WTC11 (cell line): ENCODE measurements at places on chromosomes 11 and 22.

GRCh38 chr11:45918331-45918941 lies 759 bp upstream of the PEX16 start:
- peak; percentile 80 for DNase-seq

GRCh38 chr11:126337474-126338241 lies 17.8 kb upstream of the ST3GAL4 start:
- DNase-seq = no peak

- DNase-seq = no peak
Observed at GRCh38 chr22:42797011-42797410, 60.1 kb downstream of the ARFGAP3 start.

DNA sequence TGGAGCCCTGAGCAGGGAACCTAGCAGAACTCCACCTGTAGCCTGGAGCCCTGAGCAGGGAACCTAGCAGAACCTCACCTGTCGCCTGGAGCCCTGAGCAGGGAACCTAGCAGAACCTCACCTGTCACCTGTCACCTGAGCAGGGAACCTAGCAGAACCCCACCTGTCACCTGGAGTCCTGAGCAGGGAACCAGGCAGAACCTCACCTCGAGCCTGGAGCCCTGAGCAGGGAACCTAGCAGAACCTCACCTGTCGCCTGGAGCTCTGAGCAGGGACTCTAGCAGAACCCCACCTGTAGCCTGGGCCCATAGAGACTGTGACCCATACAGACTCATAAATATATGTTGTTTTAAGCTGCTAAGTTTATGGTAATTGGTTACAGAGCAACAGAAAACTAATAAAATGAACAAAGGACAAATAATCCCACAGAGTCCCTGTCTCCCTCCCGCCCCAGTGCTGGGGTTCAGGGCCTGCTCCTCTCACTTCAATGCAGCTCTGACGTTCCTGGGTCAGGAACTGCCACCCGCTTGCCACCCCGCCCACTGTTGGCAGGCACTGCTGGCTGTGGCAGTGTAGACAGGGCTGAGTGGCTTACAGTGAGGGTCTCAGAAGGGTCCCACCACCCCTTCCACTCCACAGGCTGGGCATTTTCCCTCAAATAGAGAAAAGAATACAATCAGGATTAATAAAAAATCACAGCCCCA lies 259.1 kb downstream of the TBC1D22A start:
- no peak for DNase-seq

- DNase-seq = no peak
Observed at GRCh38 chr11:11020747-11021149, 162.9 kb upstream of the ZBED5 start.

GRCh38 chr11:113578033-113578380 lies 102.8 kb upstream of the DRD2 start:
- no peak for DNase-seq

- DNase-seq = no peak
Observed at GRCh38 chr22:31451709-31452571, 37.7 kb downstream of the EIF4ENIF1 start.

DNA sequence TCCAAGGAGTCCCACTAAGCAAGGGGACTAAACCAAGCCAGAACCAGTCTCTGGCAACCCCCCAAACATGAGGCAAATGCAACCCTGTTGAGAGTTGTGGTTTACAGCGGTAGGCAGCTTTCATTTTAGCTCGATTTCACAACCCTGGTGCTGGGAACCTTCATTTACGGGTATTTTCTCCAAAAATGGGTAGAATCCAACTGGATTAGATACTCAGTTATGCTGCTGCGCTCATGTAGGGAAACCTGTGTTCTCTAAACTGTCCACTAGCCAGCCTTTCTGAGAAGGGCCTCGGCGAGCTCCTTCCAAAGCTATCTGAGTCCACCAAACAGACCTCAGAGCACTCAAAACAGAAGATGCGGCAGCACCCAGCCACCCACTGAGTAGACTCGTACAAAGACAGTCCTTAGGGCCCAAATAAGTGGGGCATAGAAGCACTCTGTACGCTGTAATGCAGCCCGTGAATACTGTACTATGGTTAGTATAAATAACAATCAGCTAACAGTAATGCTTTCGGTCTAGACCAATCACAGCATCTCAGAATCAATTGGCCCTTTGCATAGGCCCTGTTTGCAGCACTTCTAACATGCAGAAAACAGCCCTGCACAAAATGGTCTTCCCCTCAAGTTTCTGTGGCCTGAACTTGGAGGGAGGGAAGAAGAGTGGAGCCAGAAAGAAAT lies 104.7 kb downstream of the ETS1 start:
- DNase-seq = no peak

GRCh38 chr11:839875-840617 lies 2.3 kb downstream of the POLR2L start:
- no peak for DNase-seq

DNA sequence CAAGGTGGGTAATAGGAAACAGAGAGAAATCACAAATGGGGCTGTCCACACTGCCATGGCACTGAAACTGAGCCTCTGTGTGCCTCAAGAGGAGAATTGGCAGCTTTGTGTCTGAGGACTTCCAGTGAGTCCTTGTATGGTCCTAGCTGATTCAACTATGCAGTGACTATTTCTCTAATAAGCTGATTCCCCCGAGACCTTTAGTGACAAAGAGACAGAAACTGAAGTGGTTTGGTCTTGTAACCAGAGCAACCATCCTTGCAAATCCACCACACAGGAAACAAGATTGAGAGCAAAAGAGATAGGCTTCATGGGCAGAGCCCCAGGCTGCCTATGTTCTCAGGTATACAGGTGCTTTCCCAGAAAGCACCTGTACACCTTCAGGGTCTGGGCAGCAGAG lies 1038.5 kb downstream of the NTM start:
- DNase-seq = no peak

DNA sequence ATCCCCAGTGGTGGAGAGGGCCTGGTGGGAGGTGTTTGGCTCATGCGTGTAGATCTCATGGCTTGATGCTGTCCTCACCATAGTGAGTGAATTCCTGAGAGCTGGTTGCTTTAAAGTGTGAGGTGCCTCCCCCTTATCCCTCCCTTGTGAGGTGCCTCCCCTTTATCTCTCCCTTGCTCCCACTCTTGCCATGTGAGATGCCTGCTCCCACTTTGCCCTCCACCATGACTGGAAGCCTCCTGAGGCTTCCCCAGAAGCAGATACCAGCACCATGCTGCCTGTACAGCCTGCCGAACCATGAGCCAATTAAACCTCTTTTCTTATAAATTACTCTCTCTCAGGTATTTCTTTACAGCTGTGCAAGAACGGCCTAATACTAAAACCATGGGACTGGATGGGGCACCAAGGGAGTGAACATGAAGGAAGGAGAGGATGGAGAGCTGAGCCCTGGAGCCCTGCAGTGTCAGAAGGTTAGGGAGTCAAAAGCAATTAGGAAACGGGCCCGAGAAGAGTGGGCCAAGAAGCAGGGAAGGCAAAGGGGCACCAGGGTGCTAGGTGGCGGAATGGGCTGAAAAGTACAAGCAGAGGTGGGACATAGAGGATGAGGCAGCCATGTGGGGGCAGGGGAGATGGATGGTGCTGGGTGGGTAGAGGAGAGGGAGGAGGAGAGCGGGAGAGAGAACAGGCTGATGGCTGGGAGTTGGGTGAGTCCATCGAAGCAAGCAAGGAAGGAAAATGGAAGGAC lies 9.4 kb downstream of the IFITM10 start:
- DNase-seq = no peak

GRCh38 chr11:131463649-131464425 lies 93.4 kb downstream of the NTM start:
- no peak for DNase-seq

DNA sequence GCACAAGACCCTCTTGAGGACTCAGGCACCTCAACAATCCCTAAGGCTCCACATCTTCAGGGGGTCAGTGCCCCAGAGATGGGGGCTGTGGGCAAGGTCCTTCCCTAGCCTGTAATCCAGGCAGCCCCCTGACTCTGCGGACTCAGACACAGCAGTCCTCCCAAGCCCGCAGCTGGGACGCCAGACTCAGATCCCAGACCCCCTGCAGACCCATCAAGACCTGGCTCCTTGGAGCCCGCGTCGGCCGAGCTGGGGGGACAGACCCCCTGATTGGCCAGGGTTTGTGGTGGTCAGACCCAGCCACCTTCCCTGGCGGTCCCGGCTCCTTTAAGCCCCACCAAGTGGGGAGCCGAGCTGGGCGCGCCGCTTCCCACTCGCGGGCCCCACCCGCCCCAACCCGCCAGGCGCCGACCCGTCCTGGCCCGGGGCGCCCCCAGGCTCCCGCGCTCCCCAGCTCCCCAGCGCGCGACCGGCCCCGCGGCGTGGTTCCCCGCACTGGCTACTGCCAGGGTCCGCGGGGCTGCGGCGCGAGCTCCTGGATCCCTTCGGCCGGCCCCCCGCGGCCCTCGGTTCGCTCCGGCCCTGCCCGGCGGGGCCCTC lies 458 bp downstream of the OSBPL5 start:
- peak; percentile 45 for DNase-seq

DNA sequence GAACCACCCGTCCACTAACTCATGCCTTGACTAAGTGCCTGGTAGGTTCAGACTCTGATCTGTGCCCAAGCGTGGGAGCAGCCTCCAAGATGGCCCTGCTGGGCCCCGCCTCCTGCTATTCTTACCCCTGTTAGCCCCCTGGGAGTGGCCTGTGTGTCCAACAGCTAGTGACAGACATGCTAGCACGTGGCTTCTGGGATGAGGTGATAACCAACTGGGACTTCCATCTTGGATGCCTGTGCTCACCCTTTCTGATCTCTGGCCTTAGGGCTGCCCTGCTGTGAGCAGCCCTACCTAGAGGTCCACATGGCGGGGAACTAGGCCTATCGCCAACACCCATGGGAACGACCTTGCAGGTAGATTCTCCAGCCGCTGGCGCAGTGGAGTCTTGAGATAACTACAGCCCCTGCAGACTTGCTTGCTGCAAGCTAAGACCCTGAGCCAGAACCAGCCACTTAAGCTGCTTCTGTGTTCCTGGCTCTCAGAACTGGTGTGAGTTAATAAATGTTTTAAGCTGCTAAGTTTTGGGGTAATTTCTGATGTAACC lies 2.7 kb downstream of the MRPL21 start:
- no peak for DNase-seq

- no peak for DNase-seq
Observed at GRCh38 chr11:88370782-88371181, 33.2 kb upstream of the CTSC start.

DNA sequence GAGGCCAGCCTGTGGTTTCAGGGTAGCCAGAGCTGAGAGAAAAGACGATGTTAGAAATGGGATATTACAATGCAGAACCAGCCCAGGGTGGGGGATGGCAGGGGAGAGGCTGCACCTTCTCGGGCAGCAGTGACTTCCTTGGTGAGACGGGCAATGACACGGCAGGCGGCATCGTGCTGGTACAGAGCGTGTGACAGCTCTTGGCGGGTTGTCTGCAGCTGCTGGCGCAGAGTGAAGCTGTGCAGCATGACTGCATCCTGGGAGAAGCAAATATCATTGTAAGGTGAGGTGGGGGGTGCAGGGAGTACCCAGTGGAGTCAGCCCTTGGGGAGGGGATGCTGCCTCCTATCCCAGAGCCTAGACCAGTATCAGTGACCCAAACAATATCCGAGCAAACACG lies 3.8 kb downstream of the PRPF19 start:
- no peak for DNase-seq

- no peak for DNase-seq
Observed at GRCh38 chr11:84214557-84214956, 928.4 kb upstream of the CCDC90B start.

DNA sequence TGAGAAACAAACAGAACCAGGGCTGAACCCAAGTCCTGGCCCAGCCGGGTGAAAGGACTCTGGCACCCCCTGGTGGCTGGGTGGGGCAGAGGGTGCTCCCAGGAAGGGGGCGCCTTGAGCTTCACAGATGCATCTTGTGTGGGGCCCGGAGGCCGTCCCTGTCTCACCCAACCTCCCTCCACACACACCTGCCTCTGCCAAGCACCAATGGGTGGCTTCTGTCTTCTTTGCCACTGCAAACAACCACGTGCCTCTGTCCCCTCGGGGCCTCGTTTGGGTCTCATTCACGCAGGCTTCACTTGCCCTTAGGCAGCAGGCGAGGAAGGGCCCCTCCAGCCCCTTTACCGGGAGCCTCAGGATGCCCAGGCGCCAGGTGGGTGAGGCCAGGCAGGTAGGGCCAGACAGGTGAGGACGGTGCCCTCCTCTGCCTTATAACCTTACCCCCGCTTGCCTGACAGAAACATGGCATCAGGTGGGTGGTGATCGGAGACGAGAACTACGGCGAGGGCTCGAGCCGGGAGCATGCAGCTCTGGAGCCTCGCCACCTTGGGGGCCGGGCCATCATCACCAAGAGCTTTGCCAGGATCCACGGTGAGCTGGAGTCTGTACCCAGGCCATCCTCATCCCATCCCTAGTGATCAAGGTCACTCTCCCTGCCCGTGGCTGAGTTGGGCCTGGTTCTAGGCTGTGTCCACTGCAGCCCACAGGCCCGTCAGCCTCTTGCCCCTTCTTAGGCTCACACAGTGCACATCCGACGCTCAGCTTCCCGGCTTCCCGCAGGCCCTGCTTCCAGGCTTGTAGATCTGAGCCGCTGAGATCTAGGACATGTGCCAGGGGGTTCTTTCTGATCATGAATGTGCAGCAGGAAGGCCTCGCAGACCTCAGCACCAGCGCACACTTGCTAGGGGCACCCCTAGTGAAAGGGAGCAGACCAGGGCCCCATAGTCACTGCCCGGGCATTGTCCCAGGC lies 17.2 kb downstream of the POLR3H start:
- peak; percentile 76 for DNase-seq

DNA sequence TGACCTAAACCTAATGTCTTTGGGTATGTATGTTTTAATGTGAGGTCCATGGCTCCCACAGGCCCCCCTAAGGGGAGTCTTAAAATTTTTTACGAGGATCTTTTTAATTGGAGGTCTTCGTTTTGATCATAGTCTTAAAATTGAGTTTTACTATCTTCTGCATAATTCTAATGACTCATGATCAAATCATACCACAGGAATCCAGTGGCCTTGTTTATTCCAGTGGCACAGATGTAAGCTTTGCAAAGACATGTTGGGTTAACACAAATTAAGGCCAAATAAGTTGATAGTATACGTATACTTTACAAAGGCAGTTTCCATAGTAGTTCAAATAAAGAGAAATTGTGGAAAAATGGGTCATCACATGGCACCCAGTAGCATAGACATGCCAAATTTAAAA lies 33.9 kb upstream of the FJX1 start:
- no peak for DNase-seq

- no peak for DNase-seq
Observed at GRCh38 chr22:41256254-41257253, 15.8 kb upstream of the CHADL start.

GRCh38 chr11:2426826-2427521 lies 17.3 kb downstream of the TRPM5 start:
- DNase-seq = no peak

GRCh38 chr22:45912910-45913309 lies 64.1 kb downstream of the WNT7B start:
- no peak for DNase-seq

DNA sequence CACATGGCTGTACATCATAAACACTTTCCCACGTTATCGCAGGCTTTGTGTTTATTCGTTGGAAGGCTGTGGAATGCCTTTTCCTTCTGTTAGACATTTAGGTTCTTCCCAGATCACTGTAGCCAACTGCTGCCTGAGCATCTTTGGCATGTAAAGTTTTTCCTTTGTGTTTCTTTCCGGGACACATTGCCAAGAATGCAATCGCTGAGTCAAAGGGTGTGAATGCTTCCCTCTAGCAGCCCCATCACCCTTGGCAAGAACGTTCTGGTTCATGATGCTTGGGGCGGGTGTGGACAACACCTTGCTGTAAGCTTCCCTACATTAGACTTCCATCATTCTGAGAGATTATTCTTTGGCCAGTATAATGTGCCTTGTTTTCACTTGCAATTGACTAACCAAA lies 136.2 kb downstream of the OSBP2 start:
- DNase-seq = no peak

GRCh38 chr22:36252754-36253522 lies at the start of gene APOL1:
TSS of gene APOL1 (plus strand) at chr22:36253133. CDS start at chr22:36254956, 1,823 bp downstream.
- no peak for DNase-seq
